Foreskin fibroblast (primary cell): ENCODE measurements at places on chromosomes 16 and 17.

DNA sequence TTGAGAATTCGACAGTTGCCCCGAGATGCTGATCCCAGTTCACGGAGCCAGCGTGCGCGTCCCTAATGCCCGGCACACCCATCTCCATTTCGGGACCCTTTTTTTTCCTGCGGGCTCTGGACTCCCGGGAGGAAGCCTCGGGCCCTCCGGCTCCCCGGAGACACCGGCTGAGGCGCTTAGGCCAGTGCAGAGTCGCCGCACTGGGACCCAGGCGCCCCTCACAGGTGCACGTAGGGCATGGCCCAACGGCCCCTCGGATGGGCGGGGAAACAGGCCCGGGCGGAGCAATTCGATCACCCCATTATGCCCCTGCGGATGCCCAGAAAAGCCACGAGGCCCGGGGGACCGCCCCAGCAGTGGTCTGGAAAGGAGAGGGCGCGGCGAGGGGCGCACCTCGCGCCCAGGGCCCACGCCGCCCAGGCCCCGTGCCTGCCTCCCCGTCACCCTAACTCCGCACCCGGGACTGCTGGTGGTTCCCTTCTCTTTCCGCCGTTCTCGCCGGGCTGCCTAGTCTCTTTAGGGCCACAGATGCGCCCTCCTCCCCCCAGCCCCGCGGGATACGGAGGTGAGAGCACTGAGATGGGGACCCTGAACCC, 18.5 kb upstream of the ZFHX3 start:
- DNase-seq = no peak

- no peak for DNase-seq
These were observed 377.9 kb upstream of the PMFBP1 start for GRCh38 chr16:72549878-72550277.

DNA sequence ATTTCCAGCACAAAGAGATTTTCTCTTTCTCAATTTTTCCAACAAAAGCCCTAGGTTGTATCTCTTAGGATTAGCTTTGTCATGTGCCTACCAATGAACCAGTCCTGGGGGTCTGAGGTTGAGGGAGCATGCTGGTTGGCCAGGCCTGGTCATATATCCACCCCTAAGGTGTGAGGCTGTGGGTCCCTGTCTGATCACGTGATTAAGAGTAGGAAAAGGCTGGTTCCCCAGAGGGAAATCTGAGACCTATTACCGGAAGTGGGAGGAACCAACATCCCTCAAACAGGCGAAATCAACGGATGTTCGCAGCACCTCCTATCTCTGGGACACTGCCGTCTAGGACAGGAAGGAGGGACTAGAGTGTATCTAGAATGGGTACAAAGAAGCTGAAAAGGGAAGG, 185.7 kb upstream of the IRX5 start:
- DNase-seq = no peak

GRCh38 chr17:13329421-13329820, 272.3 kb downstream of the HS3ST3A1 start:
- DNase-seq = no peak

DNA sequence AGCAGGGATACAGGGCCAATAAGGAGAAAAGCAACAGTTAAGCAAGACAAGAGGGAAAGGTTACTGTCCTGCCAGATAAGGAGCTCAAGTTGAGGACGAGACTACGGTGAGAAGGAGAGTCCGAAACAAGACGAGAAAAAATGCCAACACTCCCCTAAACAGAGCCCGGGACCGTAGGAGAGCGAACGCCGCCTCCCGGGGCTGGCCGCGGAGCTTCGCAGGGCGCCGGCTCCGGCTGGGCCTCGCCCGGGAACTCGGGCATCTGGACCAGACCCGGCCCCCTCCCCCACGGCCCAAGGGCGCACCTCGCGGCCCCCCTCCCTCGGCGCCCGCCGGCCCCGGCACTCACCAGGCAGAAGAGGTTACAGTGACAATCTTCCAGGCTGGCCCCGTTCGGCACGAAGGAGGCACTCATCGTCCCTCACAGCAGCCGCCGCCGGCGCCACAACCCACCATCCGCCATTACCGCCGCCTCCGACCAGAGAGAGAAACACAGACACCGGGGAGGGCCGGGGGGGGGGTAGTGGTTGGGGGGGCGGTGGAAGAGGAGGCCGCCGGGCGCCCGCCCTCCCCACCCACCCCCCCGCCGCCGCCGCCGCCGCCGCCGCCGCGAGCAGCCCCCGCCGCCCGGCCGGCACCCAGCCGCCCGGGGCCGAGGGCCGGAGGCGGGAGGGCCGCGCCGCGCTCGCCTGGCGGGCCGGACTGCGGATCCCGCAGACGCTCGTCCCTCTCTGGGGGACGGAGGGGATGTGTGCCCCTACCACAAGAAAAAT, at the start of gene MED13:
TSS of gene MED13 (minus strand) at position 488 of the 773 bp plus-strand sequence. CDS start at position 415, 73 bp downstream.
- DNase-seq = no peak

DNA sequence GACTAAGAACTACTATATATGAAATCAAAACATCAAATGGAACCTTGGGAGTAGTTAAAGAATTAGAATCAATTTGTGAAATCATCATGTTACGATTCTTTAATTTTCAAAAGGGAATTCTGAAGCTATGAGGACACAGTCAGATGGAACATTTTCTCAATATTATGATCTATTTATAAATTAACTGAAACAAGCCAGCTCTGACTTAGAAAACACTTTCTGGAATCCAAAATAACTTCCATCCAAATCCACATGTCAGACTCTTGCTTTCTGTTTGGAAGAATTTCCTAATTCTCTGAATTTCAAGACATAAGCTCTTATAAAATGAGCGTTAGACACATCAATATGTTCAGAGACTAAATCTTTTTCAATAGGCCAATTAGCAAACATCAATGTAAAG, 737.7 kb upstream of the SOX9 start:
- DNase-seq = no peak

DNA sequence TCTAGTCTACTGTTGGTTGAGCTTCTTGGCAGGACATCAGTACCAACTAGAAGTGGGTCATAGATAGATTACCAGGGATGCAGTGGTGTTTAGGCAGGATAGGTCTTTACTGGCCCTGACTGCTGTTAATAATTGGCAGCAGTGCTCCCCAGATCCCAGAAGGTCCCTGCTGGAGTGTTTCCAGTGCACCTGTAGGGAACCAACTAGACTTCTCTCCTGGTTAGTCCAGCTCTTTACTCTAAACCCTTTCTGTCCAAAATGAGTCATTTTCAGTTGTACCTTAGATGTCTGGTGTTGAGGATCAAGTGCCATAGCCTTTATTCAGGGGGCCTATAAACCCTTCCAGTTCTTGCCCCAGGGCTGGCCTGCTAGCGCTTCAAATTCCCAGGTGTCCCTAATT, 8.7 kb downstream of the POLR2C start:
- no peak for DNase-seq

DNA sequence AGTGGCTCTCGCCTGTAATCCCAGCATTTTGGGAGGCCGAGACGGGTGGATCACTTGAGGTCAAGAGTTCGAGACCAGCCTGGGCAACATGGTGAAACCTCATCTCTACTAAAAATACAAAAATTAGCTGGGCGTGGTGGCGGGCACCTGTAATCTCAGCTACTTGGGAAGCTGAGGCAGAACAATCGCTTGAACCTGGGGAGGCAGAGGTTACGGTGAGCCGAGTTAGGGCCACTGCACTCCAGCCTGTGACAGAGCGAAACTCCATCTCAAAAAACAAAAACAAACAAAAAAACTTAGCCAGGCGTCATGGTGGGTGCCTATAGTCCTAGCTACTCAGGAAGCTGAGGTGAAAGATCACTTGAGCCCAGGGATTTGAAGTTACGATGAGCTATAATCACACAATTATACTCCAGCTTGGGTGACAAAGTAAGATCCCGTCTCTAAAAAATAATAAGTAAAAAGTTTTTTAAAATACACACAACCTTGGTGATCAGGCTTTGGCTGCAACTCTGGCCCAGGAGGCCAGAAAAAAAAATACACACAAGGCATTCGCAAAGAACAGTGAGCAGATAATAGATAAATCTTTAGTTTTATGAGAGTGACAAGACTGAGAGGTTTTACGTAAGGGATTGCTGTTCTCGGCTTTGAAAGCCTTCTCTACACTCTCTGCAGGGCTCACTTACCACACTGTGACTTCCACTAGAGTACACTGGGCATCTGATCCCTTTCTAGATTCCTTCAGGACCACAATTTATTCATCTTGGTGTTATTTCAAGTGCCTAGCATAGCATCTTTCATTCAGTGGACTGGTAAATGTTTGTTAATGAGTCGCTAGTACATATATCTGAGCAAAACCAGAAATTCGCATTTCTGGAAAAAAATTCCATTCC, 5.9 kb downstream of the GSPT1 start:
- DNase-seq = peak; percentile 20

GRCh38 chr17:51909971-51910370, 248.5 kb downstream of the CA10 start:
- DNase-seq = no peak

DNA sequence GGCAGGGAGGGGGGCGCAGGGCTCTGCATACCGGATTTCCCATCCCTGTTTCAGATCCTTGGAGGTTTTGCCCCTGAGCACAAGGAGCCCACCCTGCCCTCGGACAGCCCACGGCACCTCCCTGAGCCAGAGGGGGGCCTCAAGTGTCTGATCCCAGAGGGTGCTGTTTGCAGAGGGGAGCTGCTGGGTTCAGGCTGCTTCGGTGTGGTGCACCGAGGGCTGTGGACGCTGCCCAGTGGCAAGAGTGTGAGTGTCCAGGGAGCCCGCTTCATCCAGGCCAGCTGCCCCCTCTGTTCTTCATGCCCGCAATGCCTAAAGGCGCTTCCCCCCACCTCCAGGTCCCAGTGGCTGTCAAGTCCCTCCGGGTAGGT, 2.5 kb downstream of the TNK1 start:
- no peak for DNase-seq

GRCh38 chr16:27906883-27907282, 156.6 kb downstream of the GSG1L start:
- no peak for DNase-seq

- no peak for DNase-seq
These were observed 35.0 kb upstream of the MNT start for GRCh38 chr17:2435862-2436261.

GRCh38 chr16:50879873-50880695, 138.2 kb downstream of the CYLD start:
- DNase-seq = no peak

DNA sequence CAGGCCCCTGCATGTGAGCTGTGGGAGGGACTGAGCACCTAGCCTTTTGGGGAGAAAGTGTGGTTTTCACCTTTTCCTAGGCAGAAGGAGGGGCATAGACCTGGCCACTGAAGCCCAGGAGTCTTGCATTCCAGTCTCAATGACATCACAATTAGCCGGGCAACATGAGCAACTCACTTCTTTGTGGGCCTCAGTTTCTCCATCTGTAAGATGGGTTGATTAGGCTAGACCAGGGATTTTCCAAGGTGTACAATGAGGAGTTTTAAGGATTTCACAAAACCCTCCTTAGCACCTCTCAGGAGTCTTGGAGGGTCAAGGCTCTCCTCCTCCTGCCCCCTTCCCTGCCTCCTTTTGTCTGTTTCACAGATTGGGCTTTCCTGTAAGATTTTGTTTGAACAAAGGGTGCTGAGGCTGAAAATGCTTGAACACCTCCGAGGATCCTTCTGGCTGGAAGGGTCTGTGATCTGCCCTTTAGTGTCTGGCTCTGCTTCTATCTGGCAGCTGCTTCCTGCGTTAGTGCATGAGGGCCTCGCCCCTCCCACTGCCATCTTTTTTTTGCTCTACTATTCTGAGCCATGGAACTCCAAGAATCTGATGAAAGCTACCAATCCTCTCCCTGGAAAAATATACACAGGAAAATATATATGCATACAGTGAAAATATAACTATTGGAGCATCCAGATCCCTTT, 52.4 kb upstream of the ETV4 start:
- DNase-seq = no peak

GRCh38 chr17:47660064-47660492, 10.4 kb downstream of the KPNB1 start:
- no peak for DNase-seq

DNA sequence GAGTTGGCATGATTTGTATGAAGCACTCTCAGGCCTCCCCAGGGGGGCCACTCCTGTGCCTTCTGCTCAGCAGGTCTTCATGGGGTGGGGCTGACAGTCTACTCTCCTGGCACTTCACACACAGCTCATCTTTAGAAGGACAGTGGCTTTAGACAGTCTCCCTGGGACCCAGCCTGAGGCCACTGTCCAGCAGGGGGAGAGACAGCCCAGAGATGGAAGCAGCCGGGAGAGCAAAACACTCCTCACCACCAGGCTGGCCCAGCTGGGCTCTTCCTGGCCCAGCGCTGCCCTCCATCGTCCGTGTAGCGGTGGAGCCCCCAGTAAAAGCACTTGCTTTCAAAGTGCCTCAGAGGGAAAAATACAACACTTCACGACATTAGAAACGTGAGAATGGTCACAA, 62.0 kb upstream of the CRHR1 start:
- DNase-seq = no peak

DNA sequence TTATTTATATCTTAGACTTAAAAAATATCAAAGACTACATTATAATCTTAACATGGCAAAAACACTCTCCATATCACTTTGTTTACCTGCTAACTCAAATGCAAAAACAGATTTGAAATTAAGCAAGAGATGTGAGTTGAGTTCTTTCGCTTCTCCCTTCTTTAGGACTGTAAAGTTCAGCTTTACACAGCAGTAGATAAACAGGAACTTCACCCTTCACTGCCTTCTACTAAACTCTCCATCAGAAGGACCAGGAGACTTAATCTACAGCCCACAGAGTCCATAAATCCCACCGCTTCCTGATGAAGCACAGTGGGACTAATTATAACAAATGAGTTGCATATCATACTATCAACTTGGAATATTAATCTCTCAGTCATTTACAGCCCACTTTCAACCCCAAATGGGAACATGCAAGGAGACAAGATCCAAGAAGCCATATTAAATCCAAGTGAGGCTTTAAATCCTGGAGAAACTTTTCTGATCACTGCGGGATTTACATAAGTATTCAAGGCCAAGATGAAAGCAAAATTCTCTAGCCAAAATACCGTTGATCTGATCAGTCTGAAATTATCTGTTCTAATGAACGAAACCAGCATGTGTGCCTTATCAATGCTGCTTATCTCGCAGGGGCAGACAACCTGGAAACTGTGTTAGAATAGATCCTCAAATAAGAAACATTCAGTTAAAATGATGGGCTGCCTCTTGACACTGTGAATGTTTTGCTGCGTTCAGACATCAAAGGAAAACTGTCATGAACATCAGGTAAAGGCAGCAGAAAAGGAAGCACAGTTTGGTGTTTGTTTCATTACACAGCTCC, 1.6 kb downstream of the AMFR start:
- DNase-seq = no peak

DNA sequence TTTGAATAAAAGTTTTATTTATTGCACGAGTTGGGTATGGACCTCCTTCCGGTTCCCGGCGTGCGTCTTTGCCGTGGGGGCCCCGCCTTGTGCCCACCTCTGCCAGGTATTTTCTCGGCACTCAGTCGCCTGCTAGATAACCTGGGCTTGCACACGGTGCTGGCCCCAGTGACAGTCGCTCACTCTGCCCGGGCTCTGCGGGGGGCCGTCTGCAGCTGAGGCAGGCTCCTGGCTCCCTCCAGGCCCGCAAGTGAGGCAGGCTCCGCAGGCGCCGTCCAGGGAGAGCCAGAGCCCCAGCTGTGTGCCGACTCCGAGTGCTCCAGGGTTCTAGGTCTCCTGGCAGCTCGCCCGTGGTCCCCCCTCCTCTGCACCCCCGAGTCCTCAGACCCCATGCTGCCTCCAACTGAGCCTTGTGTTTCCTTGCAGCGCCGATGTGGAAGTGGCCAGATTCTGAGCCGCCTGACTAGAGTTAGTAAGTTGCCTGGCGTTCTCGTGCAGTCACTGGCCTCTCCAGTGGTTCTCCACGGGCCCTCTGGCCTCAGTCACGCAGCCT, 54.7 kb upstream of the PVALEF start:
- no peak for DNase-seq

- peak; percentile 95 for DNase-seq
These were observed 7.5 kb downstream of the MNT start for GRCh38 chr17:2393174-2393953.
